ENCODE measurements at places on chromosomes 2 and 18.

- DNase-seq = no peak
Measured at GRCh38 chr2:60796573-60797509, 40.8 kb downstream of the PAPOLG start.

DNA sequence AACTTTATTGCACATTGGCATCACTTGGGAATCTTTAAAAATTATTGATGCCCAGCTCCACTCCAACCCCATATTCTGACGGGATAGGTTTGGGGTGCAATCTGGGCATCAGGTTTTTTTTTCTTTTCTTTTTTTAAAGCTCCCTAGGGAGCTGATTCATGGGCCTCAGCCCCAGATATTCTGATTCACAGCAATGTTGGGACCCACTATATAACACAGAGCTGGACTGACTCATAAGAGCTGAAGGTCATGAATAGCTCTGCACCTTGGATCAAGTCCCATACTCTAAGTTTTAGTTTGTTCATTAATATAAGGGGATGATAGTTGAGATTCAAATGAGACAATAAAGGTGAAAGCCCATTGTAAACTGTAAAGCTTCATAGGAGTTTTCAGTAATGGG, 191.1 kb upstream of the REV1 start:
- DNase-seq = no peak

DNA sequence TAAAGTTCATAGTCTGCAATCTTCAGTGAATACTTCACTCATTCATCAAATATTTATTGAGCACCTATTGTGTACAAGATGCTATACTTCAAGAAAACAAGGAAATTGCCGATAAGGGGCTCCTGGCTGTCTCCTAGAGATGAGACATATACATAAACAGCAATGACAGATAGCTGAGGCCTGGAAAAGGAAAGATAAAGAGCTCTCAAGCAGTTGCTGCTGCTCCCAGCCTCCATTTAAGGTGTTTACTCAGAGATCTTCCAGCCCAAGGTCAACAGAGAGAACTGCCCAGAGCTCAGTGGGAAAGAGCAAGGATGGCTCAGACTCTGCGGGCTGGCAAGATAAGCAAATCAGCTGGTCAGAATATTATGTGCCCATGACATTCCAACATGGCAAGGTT, 3.3 kb upstream of the SLC14A2 start:
- DNase-seq = no peak

DNA sequence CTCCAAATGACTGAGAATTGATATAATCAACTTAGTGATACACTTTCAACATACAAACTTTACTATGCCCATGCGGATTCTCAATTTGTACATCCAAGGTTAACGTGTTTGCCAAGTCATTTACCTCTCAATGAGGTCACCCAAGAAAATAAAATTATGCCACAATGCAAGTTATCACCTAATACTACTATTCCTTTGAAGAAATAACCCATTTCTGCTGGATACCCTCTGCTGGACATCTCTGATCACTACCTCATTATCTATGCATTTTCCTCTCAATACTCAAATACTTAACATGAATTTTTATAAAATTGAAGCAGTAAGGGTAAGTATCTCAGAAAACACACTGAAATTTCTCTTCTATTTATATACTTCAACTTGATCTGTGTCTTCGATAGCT, 12.7 kb downstream of the HNRNPLL start:
- DNase-seq = no peak

GRCh38 chr2:113169002-113169530, 4.7 kb upstream of the PSD4 start:
- DNase-seq = no peak

- no peak for DNase-seq
Measured at GRCh38 chr18:37316468-37316867, 249.1 kb downstream of the CELF4 start.

GRCh38 chr18:13353084-13353823, 134.7 kb downstream of the LDLRAD4 start:
- no peak for DNase-seq
